Mammary epithelial cell (primary cell): ENCODE measurements at places on chromosomes 1 and 21. TPM values are rescaled to one million over a fixed set of nuclear protein-coding genes. Genes with fewer than 3 reads are reported as not detected.

Gene RGS8
- total RNA-seq = not detected in 2 replicates

Gene ETV3L
- total RNA-seq = not detected

Gene CTPS1
- total RNA-seq = 24.0 TPM

Gene S100A12
- total RNA-seq = not detected

Gene OR2L2
- total RNA-seq = 0.17 TPM

Gene ANKRD45
- 0.28 TPM in 1 of 2 replicates, not detected in the other for total RNA-seq

Gene BRINP3
- total RNA-seq = not detected in 2 replicates

Gene TMPRSS15
- not detected in 2 replicates for total RNA-seq

Gene AQP10
- total RNA-seq = not detected in 2 replicates

Gene CA14
- total RNA-seq = not detected in 2 replicates

Gene NTNG1
- total RNA-seq = 1.2 TPM

Gene FALEC
- total RNA-seq = not detected in 2 replicates

Gene ALPL
- not detected for total RNA-seq

Gene CYP4Z1
- total RNA-seq = not detected in 2 replicates

Gene TNFRSF25
- total RNA-seq = 6.7 TPM

Gene AJAP1
- total RNA-seq = 7.4 and 8.1 TPM in 2 replicates

Gene SIM2
- under 0.01 TPM for total RNA-seq

Gene ANKRD35
- 0.35 and 0.66 TPM in 2 replicates for total RNA-seq

Gene CLEC20A
- total RNA-seq = not detected

Gene KLHDC7A
- total RNA-seq = 1.0 TPM

Gene SLAMF6
- total RNA-seq = not detected in 2 replicates

Gene PROX1
- 0.33 TPM for total RNA-seq

Gene CSMD2
- not detected in 2 replicates for total RNA-seq

Gene NMNAT2
- total RNA-seq = 0.33 TPM

Gene FMO2
- total RNA-seq = 0.17 TPM

Gene ZBTB7B
- total RNA-seq = 51.9 and 66.9 TPM in 2 replicates

Gene RPTN
- not detected in 2 replicates for total RNA-seq

Gene CYP4A22
- total RNA-seq = not detected

Gene ACAP3
- total RNA-seq = 16.7 TPM

Gene CFHR5
- total RNA-seq = not detected in 2 replicates

Gene TMCO4
- total RNA-seq = 4.5 and 5.7 TPM in 2 replicates

Gene ZZZ3
- total RNA-seq = 57.5 TPM
